Stimulated activated CD4-positive, alpha-beta T cell treated with anti-CD3 and anti-CD28 coated beads, Interleukin-1b, Interleukin-23, amount 100 ng/mL, for 24 hours (primary cell): ENCODE measurements at places on chromosomes 5 and 9.

- peak; percentile 52 for DNase-seq
Measured at GRCh38 chr5:111072949-111073682, 1.6 kb downstream of the TSLP start.

DNA sequence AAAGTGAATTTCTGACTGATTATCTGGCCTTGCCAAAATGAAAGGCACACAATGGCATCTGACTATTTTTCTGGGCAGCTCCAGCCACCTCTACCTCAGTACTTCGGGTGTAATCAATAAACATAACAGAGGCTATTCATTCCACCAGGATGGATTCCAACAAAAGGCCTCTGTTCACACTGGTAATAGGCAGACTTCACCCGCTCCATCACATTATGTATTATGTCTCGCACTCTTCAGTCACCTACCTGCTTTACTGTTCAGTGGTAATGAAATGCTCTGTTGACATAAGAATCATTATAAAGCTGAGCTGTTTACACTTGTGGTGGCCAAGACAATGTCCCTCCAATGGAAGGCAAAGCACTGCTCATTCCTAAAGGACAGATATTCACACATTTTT is 1333.7 kb upstream of the WWC1 start:
- DNase-seq = no peak

- DNase-seq = no peak
Measured at GRCh38 chr5:62127098-62127736, 178.8 kb upstream of the KIF2A start.

- DNase-seq = no peak
Measured at GRCh38 chr5:18792145-18792544, 1157.9 kb downstream of the TAF11L14 start.

- DNase-seq = no peak
Measured at GRCh38 chr5:132839426-132840301, 9.2 kb upstream of the SHROOM1 start.

GRCh38 chr5:149459891-149460290 is 80.8 kb upstream of the IL17B start:
- DNase-seq = no peak
